A549 treated with AZD2906 at 1 μM for 4 hours (cell line): ENCODE measurements at places on chromosomes 13 and 19. TPM values are rescaled to one million over a fixed set of nuclear protein-coding genes. Genes with fewer than 3 reads are reported as not detected.

Gene FFAR1
- total RNA-seq = 0.02 to 0.06 TPM (median 0.03 TPM) in 4 of 5 replicates, not detected in the other

Gene ZNF626
- not detected in 5 replicates for total RNA-seq

Gene CYP2A7
- not detected in 5 replicates for total RNA-seq

Gene KLK4
- 0.14 to 0.17 TPM (median 0.16 TPM) in 3 of 5 replicates, not detected in the others for total RNA-seq

Gene CIC
- total RNA-seq = 41.0 to 51.7 TPM (median 50.3 TPM) in 5 replicates
